CD4-positive, alpha-beta T cell treated with Interleukin-2 at 100 ng/mL for 4 hours (primary cell): ENCODE measurements at places on chromosomes 1 and 21.

DNA sequence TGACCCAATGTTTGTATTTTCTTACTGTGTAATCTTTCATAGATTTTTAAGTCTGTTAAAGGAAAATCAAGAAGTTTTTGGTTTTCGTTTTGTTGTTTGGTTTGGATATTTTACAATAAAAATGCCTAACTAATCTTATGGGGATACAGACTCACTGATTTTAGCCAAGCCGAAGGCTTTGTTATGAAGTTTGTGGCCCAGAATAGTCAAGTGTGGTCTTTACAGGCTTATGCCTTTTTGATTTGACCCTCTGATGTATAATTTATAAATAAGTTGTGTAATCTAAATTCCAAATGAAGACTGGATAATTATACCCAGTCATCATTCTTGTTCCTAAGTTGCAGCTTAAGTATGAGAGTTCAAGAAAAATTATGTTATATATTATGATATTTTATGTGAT is 739.3 kb downstream of the ADGRL2 start:
- DNase-seq = no peak

GRCh38 chr1:22613951-22614350 is 22.5 kb upstream of the C1QA start:
- DNase-seq = no peak

DNA sequence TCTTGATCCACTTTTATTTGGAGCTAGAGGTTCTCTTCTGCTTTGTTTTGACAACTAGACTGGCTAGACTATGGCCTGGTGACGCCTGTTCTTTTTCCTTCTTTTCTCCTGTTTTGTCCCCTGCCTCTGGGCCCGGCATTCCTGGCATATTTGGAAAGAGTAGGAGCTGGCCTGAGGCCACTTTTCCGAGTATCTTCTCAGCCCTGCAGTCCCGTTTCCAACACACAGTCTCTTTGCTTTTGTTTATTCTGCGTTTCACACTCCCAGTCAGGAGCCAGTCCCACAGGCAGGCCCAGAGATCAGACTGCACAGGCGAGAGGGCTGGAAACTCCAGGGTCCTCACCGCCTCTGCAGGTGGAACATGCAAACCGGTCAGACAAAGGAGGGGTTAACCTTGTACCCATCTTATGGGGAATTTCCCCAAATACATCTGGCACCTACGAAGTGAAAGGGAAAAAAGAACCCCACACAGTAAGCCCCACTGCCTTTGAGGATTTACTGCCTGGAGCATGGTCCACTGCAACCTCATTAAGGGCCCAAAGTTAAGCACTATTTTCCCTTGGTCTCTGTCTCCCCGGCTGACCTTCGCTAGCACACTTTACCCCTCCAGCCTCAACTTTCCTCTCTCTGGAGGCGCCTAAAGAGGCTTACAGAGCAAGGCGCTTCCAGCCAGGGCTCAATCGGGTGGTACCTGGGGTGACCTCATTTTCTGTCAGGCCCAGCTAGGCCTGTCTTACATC is 141.1 kb downstream of the TOMM20 start:
- DNase-seq = no peak

- no peak for DNase-seq
These were observed 1.8 kb upstream of the KIAA2013 start for GRCh38 chr1:11927866-11928592.

DNA sequence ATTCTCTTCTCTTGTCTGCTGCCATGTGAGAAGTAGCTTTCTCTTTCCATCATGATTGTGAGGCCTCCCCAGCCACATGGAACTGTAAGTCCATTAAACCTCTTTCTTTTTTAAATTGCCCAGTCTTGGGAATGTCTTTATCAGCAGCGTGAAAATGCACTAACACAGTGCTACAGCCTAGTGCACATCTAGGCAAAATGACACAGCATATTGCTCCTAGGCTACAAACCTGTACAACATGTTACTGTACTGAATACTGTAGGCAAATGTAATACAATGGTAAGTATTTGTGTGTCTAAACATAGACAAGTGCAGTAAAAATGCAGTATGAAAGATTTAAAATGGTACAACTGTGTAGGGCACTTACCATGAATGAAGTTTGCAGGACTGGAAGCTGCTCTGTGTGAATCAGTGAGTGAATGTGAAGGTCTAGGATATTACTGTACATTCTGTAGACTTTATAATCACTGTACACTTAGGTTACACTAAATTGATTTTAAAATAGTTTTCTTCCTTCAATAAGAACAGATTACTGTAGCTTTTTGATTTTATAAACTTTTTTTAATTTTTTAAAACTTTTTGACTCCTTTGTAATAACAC is 69.4 kb downstream of the RGS21 start:
- no peak for DNase-seq

GRCh38 chr1:117231748-117232373 is 21.1 kb upstream of the VTCN1 start:
- DNase-seq = no peak

DNA sequence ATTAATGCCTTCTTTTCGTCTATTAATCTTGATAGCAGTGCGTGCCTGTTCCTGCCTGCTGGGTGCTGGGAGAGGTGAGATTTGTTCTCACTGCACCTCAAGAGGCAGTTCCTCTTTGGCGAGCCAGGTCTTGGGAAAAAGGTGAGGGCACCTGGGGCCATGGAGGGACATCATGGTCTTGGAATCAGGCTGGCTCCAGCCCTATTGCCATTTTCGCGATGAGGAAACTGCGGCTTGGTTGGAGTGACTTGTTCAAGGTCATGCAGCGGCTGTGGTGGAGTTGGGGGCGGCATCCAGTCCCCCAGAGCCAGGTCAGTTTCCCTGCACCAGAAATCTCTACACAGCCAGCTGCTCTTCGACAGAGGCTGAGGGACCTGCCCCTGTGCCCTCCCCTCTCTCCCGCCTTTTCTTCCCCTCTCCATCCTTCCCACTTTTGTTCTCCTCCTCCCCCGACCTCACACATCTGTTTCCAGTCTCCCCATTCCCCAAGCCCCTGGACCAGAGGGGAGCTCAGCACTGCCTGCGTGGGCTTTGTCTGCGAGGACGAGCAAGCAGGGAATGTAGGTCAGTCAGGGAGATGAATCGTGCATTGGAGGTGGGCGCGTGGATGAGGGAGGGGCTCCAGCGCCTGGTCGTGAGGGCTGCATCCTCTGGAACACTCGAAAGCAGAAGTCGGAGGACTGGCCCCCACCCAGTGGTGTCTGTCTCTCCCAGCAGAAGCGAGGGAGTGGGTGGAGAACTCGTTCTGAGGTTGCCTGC is 135.1 kb downstream of the ACTL8 start:
- DNase-seq = no peak

- no peak for DNase-seq
These were observed 24.2 kb downstream of the CEP170 start for GRCh38 chr1:243230914-243231313.

DNA sequence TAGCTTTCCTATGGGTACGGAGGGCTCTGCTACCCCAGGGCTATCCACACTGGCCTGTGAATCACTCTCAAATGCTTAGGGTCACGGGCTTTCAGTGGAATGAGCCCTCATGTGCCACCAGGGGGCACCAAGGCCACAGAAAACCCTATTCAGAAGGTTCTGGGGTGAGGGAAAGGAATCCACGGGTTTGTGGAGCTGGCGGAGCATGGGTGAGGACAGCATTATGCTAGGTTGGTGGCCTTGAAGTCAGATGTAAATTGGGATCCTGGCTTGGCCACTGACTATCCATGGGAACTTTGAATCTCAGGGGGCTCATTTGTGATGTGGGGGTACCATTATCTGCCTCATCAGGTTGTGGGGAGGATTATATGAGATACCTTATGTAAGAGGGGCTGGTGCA is 5.1 kb upstream of the LAMTOR5 start:
- DNase-seq = peak; percentile 72

GRCh38 chr1:7948960-7949359 is 8.3 kb upstream of the TNFRSF9 start:
- peak; percentile 88 for DNase-seq

- no peak for DNase-seq
These were observed 1207.5 kb upstream of the ADGRL2 start for GRCh38 chr1:80593197-80593596.

- DNase-seq = peak; percentile 86
These were observed 22.7 kb downstream of the PGM1 start for GRCh38 chr1:63615768-63616420.
